T-helper 1 cell (primary cell): ENCODE measurements at places on chromosomes 6 and 20.
A peak's percentile ranks its signal among the peaks of the same experiment; 100 is the strongest.

- DNase-seq: no peak
These were observed 56.6 kb upstream of the RIN2 start for GRCh38 chr20:19701429-19701828.

GRCh38 chr20:13220904-13221297, at the start of gene ISM1:
TSS of gene ISM1 (plus strand) at chr20:13221274. CDS start at chr20:13221777, 503 bp downstream.
- peak; percentile 21 for DNase-seq

GRCh38 chr20:6732001-6732447, 35.5 kb upstream of the BMP2 start:
- DNase-seq: no peak

DNA sequence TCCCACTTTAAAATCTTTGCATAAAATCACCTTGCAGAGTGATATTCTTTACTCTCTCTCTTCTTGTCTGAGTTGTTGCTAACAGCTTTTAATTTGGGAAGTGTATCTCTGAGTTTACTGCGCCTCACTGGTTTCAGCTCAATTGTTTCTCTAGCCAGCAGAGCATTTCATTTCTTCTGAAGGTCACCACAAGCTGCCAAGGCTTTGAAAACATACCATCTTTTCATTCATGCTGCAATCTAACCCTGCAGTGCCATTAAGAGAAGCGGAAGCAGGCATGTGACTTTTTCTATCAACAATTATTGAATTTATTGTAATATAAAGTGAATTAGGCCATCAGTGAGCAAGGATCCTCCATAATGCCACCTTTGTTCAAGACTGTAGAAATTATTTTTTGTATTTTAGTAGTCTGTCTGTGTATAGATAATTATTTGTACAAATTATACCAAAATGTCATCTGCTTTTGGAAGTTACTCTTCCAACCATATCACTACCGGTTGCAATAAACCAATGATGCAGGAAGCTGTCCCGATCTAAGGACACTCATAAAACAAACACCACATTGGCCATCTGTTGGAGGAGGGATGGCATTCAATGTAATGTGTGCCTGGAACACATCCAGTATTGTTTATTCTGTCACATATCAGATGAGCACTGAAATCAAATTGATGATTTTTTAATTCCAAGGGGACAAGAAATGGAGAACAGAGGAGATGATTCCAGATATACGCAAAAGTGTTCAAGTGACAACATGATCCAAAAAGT, 26.8 kb downstream of the HS3ST5 start:
- no peak for DNase-seq

DNA sequence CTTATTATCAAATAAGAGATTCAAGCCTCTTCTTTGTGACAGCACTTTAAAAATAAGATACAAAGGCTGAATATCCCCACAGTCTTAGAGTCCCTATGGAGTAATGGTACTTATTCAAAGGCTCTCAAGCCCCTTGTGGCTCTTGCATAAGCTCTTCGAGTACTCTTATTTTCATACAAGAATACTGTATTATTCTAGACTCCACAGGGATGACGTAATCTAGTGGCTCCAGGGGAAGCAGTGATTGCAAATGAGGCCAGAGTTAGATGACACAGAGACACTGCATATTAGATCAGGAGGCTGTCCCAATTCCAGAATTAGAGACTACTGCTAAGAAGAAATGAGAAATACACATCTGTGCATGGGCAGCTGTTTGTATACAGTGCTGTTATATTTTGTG, 1195.9 kb upstream of the MAP3K7 start:
- DNase-seq: no peak

DNA sequence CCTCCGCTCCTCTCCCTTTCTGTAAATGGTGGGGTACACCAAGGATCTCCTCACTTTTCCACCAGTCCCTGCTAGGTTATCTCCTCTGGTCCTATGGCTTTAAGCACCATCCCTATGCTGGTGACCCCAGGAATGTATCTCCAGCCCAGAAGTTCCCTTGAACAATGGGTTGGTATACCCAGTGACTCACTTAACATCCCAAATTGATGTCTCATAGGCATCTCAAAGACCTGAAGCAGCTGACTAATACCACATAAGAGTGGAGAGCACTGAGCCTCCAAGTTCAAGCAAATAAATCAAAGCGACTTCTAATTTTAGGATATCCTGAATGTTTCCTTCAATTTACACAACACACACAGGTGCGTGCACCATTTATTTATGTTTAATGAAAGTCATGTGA, 48.3 kb downstream of the ADGRF1 start:
- no peak for DNase-seq

GRCh38 chr6:106510090-106510970, 119.0 kb downstream of the RTN4IP1 start:
- DNase-seq: peak; percentile 58

DNA sequence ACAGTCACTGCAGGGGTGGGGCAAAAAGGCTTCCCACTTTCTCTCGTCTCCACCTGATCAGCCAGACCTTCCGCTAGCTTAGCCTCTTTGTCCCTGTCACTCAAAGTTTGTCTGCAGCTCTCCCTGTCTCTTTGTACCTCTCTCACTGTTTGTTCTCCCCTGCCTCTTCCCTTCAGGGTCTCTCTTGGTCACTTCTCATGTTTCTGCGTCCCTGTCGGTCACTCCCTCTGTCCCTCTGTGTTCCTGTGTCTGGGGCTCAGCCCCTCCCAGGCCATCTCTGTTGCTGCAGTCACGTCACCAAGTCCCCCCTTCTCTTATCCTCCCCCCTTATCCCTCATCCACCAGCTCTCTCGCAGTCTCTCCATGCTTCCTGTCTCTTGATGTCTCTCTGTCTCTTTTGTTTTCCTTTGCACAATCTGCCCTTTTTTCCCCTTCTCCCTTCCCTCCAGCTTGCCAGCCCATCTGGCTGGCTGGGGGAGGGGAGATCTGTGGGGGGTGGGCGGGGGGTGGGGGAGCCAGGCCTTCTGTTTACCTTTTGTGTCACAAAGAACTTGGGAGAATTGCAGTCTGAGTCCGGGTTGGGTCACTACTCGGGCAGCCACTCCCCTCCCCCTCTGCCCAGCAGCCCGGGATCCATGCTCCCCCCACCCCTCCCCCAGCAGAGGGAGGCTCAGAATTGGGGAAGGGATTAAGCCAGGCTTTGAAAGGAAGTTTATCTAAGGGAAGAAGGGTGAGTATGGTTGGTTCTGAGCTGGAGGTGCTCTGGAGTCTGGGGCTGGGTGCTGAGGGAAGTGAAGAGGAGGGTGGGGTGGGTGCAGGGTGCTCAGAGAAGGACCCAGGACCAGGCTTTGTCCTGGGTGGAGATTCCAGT, 32.3 kb downstream of the FOXP4 start:
- DNase-seq: no peak

- DNase-seq: no peak
These were observed 13.8 kb downstream of the TOMM34 start for GRCh38 chr20:44946271-44946852.

DNA sequence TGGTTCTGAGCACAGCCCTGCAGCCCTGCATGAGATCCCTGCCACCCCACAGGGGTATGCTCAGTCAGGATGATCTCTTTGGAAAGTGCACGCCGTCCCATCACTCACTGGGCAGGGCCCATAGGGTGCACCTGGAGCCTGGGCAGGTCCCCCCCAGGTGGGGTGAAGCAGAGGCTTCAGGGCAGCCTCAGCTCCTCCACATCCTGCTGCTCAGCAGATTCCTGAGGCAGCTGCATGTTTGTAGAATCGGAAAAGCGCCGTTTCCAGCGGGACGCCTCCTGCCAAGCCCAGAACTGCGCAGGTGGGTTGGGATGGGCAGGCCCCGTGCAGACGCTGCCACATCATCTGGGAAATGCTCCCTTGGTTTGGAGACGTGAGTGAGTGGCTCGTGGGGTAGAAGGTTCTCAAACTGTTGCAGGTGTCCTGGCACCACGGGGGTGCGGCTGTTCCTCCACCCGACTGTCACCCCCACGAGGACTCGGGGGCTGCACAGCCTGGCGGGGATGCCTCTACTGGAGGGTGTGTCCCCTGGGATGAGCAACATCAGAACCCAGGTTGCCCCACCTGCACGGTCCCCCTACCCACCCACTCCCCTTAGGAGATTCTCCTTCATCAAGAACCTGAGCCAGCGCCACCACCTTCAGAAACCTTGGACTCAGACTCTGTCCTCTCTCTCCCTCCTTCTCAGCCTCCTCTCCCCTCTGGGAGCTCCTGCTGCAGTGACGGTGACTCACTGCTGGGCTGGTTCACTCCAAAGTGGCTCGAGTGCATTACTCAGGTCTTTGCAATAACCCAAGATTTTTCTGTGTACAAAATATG, 334.1 kb downstream of the TAF4 start:
- no peak for DNase-seq

DNA sequence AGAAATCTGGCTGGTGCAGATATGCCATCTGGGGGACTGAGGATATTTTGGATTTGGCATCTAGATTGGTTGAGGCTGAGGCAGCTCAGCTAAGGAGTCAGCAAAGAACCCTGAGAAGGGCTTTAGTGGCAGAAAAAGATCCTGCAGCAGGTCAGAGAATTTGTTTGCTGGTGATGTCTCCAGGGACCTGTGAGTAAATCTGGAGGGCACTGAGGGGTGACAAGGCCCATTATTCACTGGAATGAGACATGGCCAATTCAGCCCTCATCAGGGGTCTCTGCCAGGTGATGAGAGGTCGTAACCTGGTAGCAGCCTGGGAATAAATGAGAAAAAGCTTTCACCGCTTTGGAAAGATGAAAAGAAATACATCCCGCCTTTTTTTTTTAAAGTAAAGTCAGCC, 118.3 kb upstream of the FBXL4 start:
- no peak for DNase-seq

DNA sequence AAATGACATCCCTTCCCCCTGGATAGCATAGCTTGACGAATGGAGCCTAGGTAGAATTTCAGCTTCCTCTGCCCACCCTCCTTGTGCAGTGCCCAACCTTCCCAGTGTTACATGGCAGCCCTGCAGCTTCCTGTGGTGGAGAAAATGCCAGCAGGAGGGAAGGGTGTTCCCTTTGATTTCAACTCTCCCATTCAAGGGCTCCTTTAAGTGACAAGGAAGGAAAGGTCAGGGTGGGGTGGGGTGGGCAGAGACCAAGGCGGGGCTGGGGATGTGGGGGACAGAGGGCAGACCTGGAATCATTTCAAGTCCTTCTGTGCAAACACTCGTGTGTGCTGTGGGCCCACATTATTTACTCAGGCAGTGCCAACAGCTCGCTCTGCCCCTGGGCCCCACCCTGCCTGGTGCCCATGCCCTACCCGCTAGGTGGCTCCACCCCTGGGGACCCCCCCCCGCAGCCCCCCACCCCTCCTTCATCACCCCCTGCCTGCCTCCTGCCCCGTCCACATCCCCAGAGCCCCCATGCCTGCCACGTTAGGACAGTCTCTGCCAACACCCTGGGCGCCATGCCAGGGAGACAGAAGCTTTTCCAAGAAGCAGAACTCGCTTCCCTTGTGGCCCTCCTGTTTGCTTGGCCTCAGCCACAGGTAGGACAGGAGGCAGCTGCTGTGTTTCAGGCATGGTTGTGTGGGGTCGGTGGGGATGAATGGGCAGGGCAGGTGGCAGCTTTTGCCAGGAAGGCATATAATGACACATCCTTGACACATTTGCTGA, 9.4 kb downstream of the SPDEF start:
- no peak for DNase-seq

DNA sequence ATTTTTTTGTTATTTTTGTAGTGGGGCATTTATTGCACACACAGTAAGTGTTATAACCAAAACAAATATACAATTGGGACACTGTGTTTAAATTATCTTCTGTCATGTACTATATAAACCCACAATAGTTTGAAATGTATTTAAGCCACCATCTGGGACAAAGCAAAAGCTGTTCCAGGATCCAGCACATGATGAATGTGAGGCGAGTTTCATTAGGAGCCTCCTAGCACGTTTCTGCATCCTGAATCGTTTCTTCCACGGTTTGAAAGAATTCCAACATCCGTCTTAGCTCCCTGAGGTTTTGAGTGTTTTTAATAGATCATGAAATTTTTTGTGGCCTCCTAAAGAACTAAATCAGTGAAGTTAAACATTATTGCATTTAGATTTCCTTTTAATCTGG, 65.8 kb downstream of the EYA4 start:
- no peak for DNase-seq

DNA sequence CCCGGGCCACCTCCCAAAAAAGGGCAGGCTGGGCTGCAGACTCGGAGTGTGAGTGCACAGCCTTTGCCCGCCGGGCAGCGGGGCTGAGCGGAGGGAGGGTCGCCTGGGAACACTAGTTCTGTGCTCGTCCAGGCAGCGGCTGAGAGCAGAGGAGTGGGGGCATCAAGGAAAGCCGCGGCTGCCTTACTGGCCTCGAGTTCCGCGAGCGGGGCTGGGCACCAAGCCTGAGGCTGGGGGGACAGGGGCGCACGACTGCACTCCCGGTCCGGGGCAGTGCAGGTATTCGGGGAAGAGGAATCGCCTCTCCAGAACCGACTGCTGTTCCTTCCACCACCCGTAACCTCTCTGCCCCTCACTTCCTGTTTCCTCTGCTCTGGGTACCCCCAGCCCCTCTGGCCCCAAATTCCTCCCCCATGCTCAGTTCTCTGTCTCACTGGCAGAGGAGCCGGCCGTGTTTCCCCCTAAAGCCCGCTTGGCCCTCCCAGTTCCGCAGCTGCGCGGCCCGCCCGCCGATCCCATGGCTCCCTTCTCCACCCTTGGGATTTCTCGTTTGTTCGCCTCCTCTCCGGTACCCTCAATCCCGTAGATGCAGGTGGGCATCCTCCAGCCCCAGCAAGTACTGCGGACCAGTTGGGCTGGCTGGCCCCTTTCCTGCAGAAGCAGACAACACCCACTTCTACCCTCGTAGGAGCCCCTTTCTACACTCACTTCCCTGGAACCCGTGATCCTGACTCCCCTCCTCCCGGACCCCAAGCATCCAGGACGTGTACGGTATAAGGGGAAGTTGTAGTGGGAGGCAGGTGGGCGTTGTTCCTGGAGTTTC, 5.1 kb downstream of the RING1 start:
- DNase-seq: no peak

DNA sequence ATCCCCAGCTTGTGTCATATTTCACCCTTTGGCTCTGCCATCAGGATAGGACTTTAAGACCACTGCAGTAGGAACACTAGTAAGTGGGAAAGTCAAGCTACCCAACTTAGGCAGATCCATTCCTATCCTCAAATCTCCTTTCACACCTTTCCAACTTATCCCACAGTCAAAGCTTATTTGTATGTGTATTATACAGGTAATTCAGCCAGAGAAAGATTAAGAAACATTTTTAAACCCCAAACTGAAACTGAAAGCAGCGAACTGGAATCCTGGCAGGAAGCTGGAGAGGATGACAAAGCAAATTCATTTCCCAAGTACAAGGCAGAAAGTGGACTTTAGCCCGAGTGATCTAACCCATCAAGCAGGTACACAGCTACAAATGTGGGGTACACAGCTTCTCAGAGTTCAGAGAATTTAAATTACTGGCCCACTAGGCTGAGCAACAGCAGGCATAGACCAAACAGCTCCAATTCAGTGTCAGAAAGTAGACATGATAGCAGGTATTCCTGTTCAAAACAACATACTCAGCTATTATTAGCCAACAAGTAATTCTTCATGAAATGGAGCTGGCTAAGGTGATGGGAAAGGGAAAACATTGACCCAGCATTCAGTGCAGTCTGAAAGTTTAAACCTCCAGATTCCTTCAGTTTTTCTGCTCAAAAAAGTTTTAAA, 39.1 kb downstream of the ILRUN start:
- DNase-seq: peak; percentile 59

DNA sequence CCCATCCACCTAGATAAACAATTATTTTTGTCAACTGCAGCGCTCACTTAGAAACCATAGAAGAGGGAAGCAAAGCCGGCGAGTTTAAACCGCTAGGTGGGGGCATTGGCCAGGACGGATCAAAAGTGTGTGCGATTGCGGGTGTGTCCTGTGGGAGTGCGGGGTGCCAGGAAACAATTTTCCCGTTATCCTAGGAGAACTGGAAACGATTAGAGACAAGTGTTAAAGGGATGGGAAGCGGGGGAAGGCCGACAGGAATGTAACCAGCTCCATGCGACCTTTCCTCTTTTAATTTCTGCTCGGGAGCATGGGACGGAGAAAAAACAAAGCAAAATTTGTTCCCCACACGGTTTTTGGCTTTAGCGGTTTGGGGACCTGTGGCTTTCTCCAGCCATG, 2.8 kb upstream of the HTR1B start:
- DNase-seq: no peak
